ENCODE measurements at places on chromosomes 5 and 9.
A peak's percentile ranks its signal among the peaks of the same experiment; 100 is the strongest.

DNA sequence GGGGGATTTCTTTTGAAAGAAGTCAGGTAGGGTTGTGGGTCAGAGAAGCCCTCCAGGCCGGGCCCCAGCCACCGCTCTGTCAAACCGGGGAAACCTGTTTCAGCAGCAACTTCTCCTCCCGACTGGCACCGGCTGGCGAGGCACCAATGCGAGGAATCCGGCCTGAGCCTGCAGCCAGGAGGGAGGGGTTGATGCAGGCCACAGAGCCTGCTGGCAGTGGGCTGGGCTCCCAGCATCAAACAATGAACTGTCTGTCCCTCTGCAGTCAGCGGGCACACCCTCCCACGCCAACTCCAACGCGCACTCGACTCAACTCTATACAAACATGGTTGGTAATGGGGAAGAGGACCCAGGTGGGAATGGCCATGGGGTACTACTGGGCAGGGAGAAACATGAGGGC lies 12.1 kb downstream of the PCDH1 start:
- peak overlapping the region; percentile 80 for H3K27ac ChIP-seq
- H3K27me3 ChIP-seq: no peaks in the 10 kb centered on the region
- H3K4me1 ChIP-seq: peaks cover 18% of the 10 kb centered on the region
- no peak overlapping the region for H3K4me3 ChIP-seq
- H3K36me3 ChIP-seq: peaks cover 46% of the 10 kb centered on the region

DNA sequence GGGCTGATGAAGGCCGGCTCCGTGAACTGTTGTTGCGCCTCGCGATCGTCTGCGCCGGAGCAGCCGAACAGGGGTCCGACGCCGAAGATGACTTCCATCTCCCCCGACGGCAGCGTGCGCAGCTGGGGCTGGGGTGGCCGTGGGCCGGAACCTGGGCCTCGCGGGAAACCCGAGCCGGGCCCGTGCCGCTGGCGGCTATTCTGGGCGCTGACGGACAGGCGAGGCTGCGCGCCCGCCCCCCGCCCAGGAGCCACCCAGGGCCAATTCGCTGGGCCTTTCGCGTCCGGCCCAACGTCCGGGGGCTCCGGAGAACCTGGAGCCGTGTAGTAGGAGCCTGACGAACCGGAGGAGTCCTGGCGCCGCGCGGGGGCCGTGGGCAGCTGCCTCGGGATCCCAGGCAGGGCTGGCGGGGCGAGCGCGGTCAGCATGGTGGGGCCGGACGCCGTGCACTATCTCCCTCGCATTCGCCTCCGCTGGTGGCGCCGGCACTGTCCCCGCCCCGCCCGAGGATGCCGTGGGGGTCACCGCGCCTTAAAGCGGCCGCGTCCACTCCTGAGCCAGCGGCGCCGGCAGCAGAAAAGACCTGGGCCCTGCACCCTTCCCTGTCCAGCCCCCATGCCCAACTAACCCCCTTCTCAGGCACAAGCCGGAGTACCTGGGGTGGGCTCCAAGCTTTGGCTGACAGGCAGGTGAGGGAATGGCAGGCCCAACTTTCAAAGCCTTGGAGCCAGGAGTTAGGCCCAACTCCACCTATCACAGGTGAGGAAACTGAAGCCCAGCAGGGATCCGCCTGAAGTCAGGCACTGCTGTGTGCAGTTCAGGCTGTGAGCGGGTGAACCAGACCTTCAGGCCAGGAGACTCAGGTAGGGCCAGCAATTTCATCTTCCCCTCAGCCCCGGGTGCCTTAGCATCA lies at the start of gene PROB1:
PROB1 (minus strand) TSS at position 451 of the 913 bp plus-strand sequence; CDS start at position 428, 23 bp downstream.
- no peak for DNase-seq
- H3K4me3 ChIP-seq: peak within 1 kb of the TSS; percentile 39
- H3K4me1 ChIP-seq: peaks cover 19% of the 10 kb centered on the region
- H3K27ac ChIP-seq: peak within 1 kb of the TSS; percentile 34

DNA sequence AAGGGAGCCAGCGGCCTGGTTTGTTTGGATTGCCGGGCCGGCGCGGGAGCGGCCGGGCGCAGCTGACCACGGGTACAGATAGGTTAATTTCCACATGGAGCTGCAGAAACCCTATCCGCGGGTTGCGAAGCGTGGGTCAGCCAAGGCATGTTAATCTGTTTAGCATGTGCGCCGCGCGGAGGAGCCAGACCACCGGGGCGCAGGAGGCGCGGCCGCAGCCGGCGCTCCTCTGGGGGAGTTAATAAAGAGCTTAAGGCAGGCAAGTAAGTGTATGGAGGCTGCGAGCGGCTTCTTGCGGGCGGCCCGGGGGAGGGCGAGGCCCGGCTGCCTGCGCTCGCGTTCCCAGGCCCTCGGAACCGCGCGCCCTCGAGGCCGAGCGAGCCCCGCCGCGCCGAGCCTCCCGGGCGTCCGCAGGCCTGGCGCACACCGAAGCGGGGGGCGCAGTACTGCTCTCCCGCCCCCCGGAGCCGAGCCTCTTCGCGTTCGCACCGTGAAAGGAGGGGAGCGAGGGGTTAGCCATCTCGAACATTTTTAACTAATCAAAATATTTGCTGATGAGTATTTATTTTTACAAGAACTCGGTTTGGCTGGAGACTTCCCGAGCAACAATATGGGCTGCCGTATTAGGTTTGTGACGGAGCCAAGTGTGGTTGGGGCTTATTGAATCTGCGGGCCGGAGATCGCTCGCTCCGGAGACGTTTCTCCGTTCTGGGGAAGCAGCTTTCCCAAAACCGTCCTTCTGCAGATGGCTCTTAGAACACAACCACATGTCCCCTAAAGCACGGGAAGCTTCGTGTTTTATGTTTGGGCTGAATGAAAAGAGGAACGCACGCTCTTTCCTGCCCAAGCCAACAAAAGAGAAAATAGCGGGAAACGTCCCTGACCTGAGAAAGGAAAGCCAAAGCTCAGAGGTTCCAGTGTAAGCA lies 28.8 kb downstream of the FOXD1 start:
- H3K27me3 ChIP-seq: peaks cover 78% of the 10 kb centered on the region
- H3K36me3 ChIP-seq: no peaks in the 10 kb centered on the region

DNA sequence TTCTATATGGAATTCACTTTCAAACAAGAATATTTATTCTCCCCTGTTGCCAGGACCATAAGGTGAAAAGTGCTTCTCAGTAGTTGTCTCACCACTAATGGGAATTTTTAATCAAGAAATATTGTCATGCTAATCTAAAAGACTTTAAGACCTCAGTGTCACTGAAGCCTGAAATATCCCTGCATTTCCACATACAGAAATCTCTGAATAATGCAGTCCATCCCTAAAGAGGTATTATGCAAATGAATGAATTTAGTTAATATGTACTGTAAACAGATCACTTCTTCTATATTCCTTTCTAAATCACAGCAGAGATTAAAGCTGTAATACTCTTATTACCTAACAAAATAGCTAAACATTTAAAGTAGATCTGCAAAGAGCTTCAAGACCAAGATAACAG lies 531.1 kb upstream of the CDH6 start:
- no peaks in the 10 kb centered on the region for H3K4me1 ChIP-seq
- H3K4me3 ChIP-seq: no peak overlapping the region
- DNase-seq: no peak
- no peaks in the 10 kb centered on the region for H3K27me3 ChIP-seq
- H3K36me3 ChIP-seq: no peaks in the 10 kb centered on the region
- H3K27ac ChIP-seq: no peak overlapping the region

DNA sequence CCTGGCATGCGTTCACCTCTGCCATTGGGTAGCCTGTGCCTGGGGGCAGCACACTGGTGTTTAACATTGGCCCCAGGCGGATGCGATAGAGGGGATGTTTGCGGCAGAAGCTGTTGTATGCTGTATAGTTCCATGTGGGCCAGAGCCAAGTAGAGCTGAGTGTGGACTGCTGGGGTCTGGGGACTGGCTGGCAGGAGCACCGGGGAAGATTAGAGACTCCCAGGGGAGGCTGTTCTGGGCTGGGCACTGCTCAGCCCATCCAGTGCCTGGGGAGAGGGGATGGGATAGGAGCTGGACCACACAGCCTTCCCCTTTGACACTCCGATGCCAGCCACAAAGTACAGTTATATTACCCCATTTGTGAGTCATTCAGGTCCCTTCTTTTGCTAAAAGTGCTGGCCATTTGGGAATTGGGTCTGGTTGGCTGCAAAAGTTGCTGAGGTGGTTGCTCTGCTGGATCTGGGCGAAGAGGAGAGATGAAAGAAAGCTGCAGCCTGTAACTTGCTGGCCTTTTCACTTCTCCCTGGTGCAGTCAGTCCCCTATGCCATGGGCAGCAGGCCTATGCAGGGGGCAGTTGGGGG lies 73.8 kb downstream of the RGS3 start:
- no peaks in the 10 kb centered on the region for H3K4me1 ChIP-seq
- no peak overlapping the region for H3K4me3 ChIP-seq
- no peaks in the 10 kb centered on the region for H3K27me3 ChIP-seq
- DNase-seq: no peak
- peaks cover 5% of the 10 kb centered on the region for H3K36me3 ChIP-seq

DNA sequence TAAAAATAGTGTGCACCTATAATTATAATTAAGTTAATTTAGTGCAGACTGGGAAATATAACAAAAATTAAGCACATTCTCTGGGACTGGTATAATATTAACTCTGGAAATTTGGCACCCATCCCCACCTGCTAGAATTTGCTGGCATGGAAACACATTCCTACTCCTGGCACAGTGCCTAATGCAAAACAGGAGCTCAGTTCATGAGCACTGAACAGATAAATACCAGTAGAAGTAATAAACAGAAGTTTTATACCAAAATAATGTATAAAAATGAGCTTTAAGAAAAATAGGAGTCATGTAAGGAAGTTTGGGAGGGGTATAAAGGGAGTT lies 23.7 kb upstream of the NPR3 start:
- no peaks in the 10 kb centered on the region for H3K36me3 ChIP-seq
- H3K27ac ChIP-seq: no peak overlapping the region
- peak; percentile 72 for DNase-seq
- peaks cover 9% of the 10 kb centered on the region for H3K4me1 ChIP-seq

- no peak overlapping the region for H3K4me3 ChIP-seq
- H3K27ac ChIP-seq: no peak overlapping the region
- DNase-seq: no peak
- H3K4me1 ChIP-seq: peaks cover 2% of the 10 kb centered on the region
Observed at GRCh38 chr5:14331386-14331781, 188.2 kb downstream of the TRIO start.

GRCh38 chr9:36935768-36936497 lies 98.1 kb downstream of the PAX5 start:
- H3K36me3 ChIP-seq: no peaks in the 10 kb centered on the region
- no peak overlapping the region for H3K4me3 ChIP-seq
- H3K27me3 ChIP-seq: no peaks in the 10 kb centered on the region
- DNase-seq: peak; percentile 9
- no peaks in the 10 kb centered on the region for H3K4me1 ChIP-seq
- H3K27ac ChIP-seq: no peak overlapping the region

DNA sequence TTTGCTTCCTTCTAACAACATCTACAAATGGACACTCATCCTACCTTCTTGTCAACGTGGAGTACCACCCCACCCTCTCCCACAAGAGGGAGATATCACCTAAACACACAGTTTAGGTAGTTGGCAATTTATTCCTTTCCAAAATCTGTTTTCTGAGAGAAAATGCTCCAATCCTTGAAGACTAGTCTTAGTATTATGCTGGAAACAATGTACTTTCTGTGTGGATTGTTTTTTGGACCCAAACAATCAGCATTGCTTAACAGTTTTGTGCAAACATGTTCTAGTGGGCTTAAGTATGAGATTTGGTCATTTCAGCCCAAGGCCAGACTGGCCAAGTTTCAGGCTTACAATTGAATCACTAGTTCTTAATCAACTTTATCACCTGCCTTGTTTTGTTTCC lies 359.1 kb downstream of the ARHGEF28 start:
- DNase-seq: peak; percentile 54
- H3K4me3 ChIP-seq: no peak overlapping the region
- H3K36me3 ChIP-seq: no peaks in the 10 kb centered on the region

- H3K27ac ChIP-seq: no peak overlapping the region
- no peaks in the 10 kb centered on the region for H3K27me3 ChIP-seq
- peaks cover 8% of the 10 kb centered on the region for H3K4me1 ChIP-seq
- no peaks in the 10 kb centered on the region for H3K36me3 ChIP-seq
Observed at GRCh38 chr5:132530946-132531345, 12.4 kb downstream of the IL5 start.

- H3K27ac ChIP-seq: no peak overlapping the region
- peaks cover 31% of the 10 kb centered on the region for H3K36me3 ChIP-seq
- H3K4me3 ChIP-seq: no peak overlapping the region
- no peaks in the 10 kb centered on the region for H3K27me3 ChIP-seq
Observed at GRCh38 chr9:81634915-81635516, 54.3 kb downstream of the TLE1 start.

- H3K4me1 ChIP-seq: no peaks in the 10 kb centered on the region
- H3K4me3 ChIP-seq: no peak overlapping the region
- DNase-seq: no peak
- H3K27ac ChIP-seq: no peak overlapping the region
Observed at GRCh38 chr9:129916707-129917106, 81.4 kb downstream of the USP20 start.

DNA sequence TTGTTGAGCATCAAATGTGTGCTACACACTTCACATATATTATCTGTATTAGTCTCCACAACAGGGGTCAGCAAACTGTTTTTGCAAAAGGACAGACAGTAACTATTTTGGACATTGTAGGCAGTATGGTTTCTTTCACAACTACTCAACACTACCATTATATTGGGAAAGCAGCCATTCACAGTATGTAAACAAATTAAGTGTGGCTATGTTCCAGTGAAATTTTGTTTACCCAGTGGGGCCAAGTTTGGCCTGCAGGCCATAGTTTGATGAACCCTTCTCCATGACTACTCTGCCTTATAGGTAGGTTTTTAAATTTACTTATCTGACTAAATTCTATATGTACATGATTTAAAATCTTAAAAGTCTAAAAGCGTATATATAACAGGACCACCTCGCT lies 13.0 kb upstream of the FAM151B start:
- H3K36me3 ChIP-seq: peaks cover 8% of the 10 kb centered on the region
- no peak overlapping the region for H3K27ac ChIP-seq
- no peak for DNase-seq
- no peak overlapping the region for H3K4me3 ChIP-seq

GRCh38 chr5:134877159-134877558 lies 3.0 kb downstream of the TXNDC15 start:
- peaks cover 55% of the 10 kb centered on the region for H3K4me1 ChIP-seq
- H3K27me3 ChIP-seq: no peaks in the 10 kb centered on the region
- no peak overlapping the region for H3K27ac ChIP-seq
- H3K4me3 ChIP-seq: no peak overlapping the region
- DNase-seq: no peak

DNA sequence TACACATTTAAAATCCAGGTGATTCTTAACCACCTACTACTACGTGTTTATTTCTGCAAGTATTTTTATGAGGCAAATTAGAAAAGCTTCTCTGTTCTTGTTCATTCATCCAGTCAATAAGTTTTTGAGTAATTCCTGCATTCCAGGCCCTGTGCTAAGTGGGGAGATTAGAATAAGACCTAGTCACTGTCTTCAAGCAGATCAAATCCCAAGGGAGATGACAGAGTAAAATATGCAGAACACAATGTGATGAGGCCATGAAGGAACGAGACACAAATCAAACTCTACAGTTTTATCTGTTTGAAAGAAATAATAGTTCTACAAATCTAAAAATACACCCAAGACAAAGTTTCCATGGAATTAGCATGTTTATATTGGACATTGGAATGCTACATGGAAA lies 158.8 kb downstream of the CEP120 start:
- H3K27ac ChIP-seq: no peak overlapping the region
- no peaks in the 10 kb centered on the region for H3K4me1 ChIP-seq
- no peak for DNase-seq
- H3K36me3 ChIP-seq: no peaks in the 10 kb centered on the region
- no peak overlapping the region for H3K4me3 ChIP-seq
- no peaks in the 10 kb centered on the region for H3K27me3 ChIP-seq
